ENCODE measurements at places on chromosomes 3 and 15. TPM values are rescaled to one million over a fixed set of nuclear protein-coding genes. Genes with fewer than 3 reads are reported as not detected.

DNA sequence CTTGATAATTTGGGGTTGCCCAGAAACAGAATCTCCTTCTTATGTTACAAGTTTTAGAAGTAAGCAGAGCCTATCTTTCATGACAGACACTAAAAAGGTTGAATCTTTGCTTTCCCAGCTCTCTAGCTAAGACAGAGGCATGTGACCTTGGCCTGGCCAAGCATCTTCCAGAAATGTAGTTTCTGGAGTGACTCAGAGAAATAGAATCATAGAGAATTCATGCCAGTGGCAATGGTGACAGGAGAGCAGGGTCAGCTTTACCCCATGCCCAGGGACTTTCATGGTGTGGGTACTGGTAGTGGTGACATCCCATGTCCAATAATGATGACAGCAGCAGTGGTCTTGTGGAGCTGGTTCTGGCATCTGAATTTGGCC lies 4.0 kb upstream of the PARP6 start:
- H3K4me1 ChIP-seq = peaks cover 14% of the 10 kb centered on the region
- no peak overlapping the region for H3K27ac ChIP-seq
- H3K36me3 ChIP-seq = no peaks in the 10 kb centered on the region
- no peak overlapping the region for H3K4me3 ChIP-seq
- no peak for DNase-seq

GRCh38 chr3:195241592-195242355 lies 29.2 kb downstream of the XXYLT1 start:
- DNase-seq = no peak
- no peak overlapping the region for H3K4me3 ChIP-seq
- peaks cover 22% of the 10 kb centered on the region for H3K4me1 ChIP-seq
- H3K27me3 ChIP-seq = no peaks in the 10 kb centered on the region

Gene FSIP1
- total RNA-seq = 0.40 TPM

Gene CHAC1
- 78.5 TPM for total RNA-seq

GRCh38 chr3:175272392-175272791 lies 413.3 kb downstream of the NAALADL2 start:
- H3K4me1 ChIP-seq = peaks cover 16% of the 10 kb centered on the region
- no peak for DNase-seq
- H3K4me3 ChIP-seq = no peak overlapping the region
- H3K36me3 ChIP-seq = no peaks in the 10 kb centered on the region
- no peaks in the 10 kb centered on the region for H3K27me3 ChIP-seq

Gene GRAMD1C
- total RNA-seq = 2.3 TPM

DNA sequence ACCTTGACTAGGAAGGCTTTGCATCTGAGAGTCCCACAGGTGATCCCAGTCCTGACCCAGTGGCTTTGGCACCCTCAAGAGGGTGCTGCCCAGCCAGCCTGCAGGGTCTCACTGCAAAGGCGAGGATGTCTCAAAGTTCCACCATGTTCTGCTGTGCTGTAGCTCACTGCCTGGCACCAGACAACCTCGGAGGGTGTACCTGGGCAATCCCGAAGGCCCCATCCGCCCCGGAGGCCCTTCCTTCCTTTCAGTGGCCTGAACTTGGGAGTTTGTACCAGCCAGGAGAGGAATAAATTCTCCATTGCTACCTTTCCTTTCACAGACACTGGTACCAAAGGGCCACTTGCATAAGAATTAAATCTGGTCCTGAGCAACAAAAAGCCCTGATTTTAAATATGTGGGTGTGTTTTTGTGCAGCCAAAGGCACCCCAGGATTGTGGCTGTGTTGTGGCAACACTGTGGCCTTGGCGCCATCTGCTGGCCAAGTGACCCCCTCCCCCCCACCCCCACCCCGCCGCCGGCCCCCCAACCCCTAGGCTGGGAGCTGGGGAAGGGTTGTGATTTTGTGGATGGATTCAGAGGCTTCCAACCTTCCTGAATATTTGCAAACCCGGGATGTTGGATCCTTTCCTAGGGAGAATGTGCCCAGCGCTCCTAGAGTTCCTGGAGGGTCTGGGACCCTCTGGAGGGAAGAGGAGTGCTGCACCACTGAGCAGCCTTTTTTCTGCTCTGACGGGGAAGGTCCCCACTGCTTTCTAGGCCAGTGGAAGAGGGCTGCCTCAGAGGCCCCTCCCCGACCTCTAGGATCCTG lies 9.7 kb upstream of the PTPN23 start:
- H3K36me3 ChIP-seq = no peaks in the 10 kb centered on the region
- DNase-seq = no peak
- H3K27me3 ChIP-seq = peaks cover 2% of the 10 kb centered on the region
- no peaks in the 10 kb centered on the region for H3K4me1 ChIP-seq
- H3K4me3 ChIP-seq = no peak overlapping the region

DNA sequence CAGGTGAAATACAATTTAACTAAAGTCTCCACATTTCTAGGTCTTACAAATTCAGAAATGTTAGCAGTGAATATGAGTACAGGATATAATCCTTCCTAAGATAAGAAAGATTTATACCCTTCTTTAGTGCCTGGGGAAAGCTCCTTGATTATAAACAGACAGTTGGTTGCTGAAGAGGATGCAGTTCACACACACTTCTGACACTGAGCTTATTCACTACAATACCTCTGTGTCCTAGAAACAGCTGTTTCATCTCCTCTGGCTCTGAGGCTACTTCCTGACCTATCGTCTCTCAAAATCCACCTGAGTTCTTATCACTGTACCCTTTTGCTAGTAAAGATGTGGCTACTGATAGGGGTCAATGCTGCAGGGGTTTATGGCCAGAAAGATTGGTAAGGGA lies 57.1 kb downstream of the TP63 start:
- H3K4me1 ChIP-seq = peaks cover 19% of the 10 kb centered on the region
- no peaks in the 10 kb centered on the region for H3K27me3 ChIP-seq
- no peak overlapping the region for H3K4me3 ChIP-seq
- DNase-seq = no peak
- H3K36me3 ChIP-seq = no peaks in the 10 kb centered on the region

- H3K27me3 ChIP-seq = no peaks in the 10 kb centered on the region
- no peak for DNase-seq
- H3K4me1 ChIP-seq = no peaks in the 10 kb centered on the region
- H3K4me3 ChIP-seq = no peak overlapping the region
- peaks cover 3% of the 10 kb centered on the region for H3K36me3 ChIP-seq
Measured at GRCh38 chr15:68210821-68211655, 5.9 kb upstream of the CALML4 start.

DNA sequence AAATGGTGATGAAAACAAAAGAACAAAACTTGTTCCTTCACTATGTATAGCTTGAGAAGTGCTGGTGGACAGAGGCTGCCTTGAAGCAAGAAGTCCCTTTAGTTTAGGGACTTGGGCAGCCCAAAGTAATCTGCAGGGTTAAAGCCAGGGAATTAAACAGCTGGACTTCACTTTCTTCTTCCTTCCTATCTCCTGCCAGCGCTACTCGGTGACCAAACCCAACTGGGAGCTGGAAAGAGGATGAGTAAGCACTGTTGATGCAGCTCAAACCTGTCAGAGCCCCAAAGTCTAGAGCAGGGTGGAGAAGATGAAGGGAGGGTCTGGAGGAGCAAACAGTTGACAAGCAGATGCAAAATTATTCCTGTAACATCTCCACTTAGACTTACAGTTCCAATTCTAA lies 73.1 kb upstream of the FBN1 start:
- no peak overlapping the region for H3K4me3 ChIP-seq
- DNase-seq = no peak
- H3K4me1 ChIP-seq = peaks cover 11% of the 10 kb centered on the region

DNA sequence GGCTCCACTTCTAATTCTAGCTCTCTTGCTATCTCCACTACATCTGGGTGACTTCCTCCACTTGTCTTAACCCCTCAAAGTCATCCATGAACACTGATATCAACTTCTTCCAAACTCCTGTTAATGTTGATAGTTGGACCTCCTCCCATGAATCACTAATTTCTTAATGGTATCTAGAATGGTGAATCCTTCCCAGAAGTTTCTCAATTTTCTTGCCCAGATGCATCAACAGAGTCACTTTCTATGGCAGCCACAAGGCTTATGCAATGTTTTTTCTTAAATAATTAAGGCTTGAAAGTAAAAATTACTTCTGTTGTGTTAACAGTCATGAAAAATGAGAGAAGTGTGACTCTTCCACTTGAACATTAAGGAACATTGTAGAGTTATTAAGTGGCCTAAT lies 164.3 kb downstream of the PCCB start:
- H3K36me3 ChIP-seq = peaks cover 13% of the 10 kb centered on the region
- no peak overlapping the region for H3K4me3 ChIP-seq
- H3K27ac ChIP-seq = peak overlapping the region; percentile 2

GRCh38 chr15:35000511-35000910 lies 12.4 kb upstream of the ZNF770 start:
- no peaks in the 10 kb centered on the region for H3K36me3 ChIP-seq
- no peak for DNase-seq
- no peak overlapping the region for H3K4me3 ChIP-seq

Gene ARNT2
- total RNA-seq = 30.7 TPM

Gene HESX1
- 1.7 TPM for total RNA-seq

DNA sequence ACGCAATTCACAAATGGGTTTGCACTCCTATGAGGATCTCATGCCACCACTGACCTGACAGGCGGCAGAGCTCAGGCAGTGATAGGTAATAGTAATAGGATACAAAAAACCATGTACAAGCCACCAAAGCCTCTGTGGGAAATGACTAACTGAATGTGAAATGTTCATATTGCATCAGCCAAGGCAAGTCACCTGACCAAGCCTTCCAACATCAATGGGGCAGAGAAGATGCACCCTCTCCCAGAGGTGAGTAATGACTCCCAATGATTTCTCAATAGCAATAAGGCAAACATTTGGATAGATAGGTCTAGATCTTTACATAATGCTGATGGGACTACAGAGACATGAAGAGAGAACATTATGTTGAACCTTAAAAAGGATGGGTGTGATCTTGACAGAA lies 14.9 kb downstream of the CNTN3 start:
- H3K36me3 ChIP-seq = peaks cover 2% of the 10 kb centered on the region
- no peak for DNase-seq
- peaks cover 2% of the 10 kb centered on the region for H3K27me3 ChIP-seq
- H3K27ac ChIP-seq = no peak overlapping the region
- H3K4me1 ChIP-seq = no peaks in the 10 kb centered on the region

- DNase-seq = no peak
- peaks cover 90% of the 10 kb centered on the region for H3K4me1 ChIP-seq
- no peak overlapping the region for H3K4me3 ChIP-seq
- no peaks in the 10 kb centered on the region for H3K27me3 ChIP-seq
- peak overlapping the region; percentile 87 for H3K27ac ChIP-seq
Measured at GRCh38 chr3:11580645-11581044, 63.1 kb downstream of the VGLL4 start.

GRCh38 chr3:111923095-111923771 lies 55.6 kb upstream of the ABHD10 start:
- peak overlapping the region; percentile 63 for H3K27ac ChIP-seq
- no peaks in the 10 kb centered on the region for H3K27me3 ChIP-seq
- peaks cover 40% of the 10 kb centered on the region for H3K4me1 ChIP-seq
- no peak overlapping the region for H3K4me3 ChIP-seq
- H3K36me3 ChIP-seq = peaks cover 51% of the 10 kb centered on the region

Data from chondrocyte (in vitro differentiated cells).